ENCODE measurements at places on chromosomes 4 and X.
A peak's percentile ranks its signal among the peaks of the same experiment; 100 is the strongest.

DNA sequence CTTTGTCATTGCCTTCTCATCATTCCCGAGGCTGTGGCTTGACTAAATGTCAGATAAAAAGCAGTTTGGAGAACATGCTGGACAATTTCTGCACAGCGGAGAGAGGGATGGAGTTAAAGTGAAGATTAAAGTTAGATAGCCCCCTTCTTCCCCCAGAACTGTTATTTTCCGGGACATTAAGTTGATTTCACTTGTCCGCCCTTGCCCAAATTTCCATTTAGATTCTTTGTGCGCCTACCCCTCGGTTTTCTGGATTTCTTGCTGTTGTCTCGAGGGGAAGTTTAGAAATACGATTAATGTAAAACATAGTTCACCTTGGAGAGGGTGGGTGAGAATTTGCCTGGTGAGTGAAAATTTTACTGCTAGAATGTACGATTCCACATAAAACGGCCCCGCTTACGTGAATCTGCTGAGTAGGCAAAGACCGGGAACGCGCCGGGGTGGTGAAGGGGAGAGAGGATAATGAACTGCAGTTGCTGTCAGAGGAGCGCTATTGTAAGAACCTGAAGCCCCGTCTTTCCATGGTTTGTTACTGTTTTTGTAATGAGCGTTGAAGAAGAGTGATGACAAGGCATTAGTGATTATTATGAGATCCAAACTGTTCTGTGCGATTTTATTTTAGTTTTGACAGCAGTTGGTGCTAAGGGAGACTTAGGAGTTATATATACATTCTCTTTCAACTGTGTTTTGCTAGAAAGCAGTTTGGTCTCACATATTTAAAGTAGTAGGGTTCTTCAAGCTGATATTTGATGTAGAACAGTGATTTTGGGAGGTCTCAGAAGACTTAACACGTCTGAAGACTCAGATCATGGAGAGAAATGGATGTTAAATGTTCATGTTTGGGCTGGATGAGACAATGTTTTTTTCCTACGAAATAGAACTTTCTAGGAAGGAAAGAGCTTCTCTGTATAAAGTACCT is 73.0 kb downstream of the AFF1 start:
- DNase-seq: no peak

DNA sequence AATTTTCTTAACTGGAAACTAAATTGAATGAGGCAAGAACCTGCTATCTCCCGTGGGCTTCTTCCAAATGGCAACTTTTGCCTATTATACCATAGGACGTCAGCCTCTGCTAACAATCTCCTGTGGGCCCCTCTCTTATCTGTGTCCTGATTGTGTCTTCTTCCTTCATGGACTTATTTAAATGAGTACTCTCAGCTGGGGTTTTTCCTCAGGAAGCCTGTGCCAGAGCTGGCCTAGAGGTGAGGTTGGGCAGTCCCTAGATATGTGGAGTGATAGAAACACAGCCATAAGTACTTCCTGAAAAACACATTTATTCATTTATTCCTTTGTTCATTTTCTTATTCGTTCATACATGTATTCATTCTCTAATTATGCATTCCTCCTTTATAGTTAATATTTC is 712.5 kb upstream of the SLIT2 start:
- DNase-seq: no peak

- DNase-seq: no peak
Measured at GRCh38 chrX:2699959-2700358, 8.9 kb downstream of the CD99 start.

- DNase-seq: no peak
Measured at GRCh38 chr4:17164666-17165065, 266.2 kb upstream of the LDB2 start.

DNA sequence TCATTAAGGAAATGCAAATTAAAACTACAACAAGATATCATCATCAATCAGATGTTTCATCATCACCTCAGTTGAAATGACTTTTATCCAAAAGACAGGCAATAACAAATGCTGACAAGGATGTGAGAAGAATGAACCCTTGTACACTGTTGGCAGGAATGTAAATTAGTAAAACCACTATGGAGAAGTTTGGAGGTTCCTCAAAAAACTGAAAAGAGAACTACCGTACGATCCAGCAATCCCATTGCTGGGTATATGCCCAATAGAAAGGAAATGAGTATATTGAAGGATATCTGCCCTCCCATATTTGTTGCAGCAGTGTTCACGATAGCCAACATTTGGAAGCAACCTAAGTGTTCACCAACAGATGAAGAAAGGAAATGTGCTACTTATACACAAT is 50.6 kb upstream of the STARD8 start:
- no peak for DNase-seq

- no peak for DNase-seq
Measured at GRCh38 chr4:36716874-36717273, 435.5 kb downstream of the DTHD1 start.

DNA sequence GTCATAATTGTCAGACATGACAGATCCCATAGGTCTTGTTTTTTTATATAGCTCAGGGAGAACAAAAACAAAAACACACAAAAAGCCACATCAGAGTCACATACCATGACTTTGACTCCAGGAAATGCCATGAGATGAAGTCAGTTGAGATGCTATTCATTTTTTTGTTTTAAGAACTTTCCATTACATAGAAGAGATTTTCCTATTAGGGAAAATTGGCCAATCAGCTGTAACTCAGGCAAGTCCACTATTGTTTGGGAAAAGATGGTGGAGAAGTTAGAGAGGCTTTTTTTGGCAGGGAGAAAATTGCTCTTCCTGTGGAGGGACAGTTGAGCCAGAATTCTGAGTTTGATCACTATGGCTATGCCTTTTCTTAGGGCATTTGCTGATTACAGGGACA is 72.6 kb downstream of the SMARCA5 start:
- peak; percentile 2 for DNase-seq

GRCh38 chr4:39883646-39884045 is 94.1 kb downstream of the PDS5A start:
- DNase-seq: no peak

GRCh38 chrX:39829965-39830364 is 267.8 kb downstream of the BCOR start:
- no peak for DNase-seq

GRCh38 chr4:82842593-82842992 is 44.0 kb upstream of the SCD5 start:
- no peak for DNase-seq

DNA sequence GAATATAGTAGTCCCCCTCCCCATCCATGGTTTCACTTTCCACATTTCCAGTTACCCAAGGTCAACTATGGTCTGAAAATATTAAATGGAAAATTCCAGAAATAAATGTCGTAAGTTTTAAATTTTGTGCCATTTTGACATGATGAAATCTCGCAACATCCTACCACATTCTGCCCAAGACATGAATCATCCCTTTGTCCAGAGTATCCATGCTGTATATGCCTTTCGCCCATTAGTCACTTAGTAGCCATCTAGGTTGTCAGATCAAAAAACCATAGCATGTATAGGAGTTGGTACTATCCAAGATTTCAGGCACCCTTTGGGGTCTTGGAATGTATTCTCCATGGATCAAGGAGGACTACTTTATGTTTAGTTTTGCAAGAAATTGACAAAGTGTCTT is 8.3 kb downstream of the PRRG1 start:
- no peak for DNase-seq

GRCh38 chr4:159682996-159683395 is 580.1 kb downstream of the RAPGEF2 start:
- DNase-seq: no peak

DNA sequence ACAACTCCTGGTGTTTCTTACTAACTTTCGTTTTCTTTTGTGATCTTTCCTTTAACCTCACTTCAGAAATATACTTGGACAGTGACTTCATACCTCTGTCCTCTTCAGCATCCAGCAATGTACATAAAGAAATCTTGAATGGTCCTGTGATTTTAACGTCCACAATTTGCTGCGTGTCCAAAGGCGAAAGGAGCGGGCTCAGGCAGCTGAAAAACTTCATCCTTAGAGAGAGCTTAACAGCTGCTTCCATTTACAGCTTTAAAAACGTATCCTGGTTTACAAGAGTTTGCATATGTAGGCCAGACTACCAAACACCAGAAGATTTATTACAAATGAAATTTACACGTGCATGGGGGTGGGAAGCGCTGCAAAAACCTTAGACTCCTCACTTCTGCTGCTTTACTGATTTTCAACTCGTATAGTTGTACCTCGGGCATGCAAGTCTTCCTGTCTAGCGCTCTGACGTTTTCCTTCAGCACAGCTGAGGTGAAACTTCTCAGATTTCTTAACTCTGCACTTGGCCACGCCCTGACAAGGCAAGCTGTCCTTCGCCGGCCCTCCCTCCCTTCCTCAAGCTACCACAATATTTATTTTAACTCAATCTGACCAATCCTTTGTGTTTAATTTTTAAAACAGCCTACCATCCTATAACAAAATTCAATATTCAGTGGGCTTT is 406.4 kb downstream of the FAM47A start:
- DNase-seq: no peak

DNA sequence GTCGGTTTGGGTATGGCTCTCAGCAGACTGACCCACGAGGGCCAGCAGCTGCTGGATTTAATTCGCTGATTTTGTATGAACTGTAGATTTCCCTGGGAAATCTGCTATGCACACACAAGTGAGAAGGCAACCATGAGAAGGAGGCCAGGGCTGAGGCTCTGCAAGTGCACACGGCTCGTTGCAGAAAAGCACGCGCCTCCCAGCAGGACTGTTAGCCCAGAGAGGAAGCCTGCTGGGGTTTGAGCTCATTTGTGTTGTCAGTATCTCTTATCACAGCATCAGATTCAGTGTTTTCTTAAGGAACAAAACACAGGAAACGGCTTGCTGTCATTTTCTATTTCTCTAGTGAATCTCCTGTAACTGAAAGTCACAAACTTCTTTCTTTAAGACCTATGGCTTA is 296.2 kb upstream of the FAT1 start:
- DNase-seq: no peak

- DNase-seq: no peak
Measured at GRCh38 chr4:7971881-7972500, 32.3 kb upstream of the AFAP1 start.

GRCh38 chr4:185317880-185318279 is 77.8 kb downstream of the LRP2BP start:
- no peak for DNase-seq

DNA sequence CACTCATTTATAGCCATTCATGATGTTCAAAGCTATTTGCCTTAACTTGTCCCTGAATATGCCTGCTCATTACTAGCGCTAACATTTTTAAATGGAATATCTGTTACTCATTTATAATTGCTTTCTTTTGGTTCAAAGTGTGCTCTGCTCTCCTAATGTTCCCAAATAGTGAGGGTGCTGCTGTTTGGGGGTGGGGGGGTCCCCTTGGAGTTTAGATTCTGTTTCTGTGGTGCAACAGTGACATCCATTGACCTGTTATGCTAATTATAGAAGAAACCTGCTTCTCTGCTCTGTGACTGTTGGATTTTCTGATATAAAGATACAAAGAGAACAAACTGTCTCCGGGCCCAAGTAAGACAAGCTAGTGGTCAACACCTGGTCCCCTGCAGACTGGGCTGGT is 222.4 kb downstream of the SHROOM3 start:
- DNase-seq: no peak

- no peak for DNase-seq
Measured at GRCh38 chr4:70946939-70947338, 44.8 kb downstream of the MOB1B start.

DNA sequence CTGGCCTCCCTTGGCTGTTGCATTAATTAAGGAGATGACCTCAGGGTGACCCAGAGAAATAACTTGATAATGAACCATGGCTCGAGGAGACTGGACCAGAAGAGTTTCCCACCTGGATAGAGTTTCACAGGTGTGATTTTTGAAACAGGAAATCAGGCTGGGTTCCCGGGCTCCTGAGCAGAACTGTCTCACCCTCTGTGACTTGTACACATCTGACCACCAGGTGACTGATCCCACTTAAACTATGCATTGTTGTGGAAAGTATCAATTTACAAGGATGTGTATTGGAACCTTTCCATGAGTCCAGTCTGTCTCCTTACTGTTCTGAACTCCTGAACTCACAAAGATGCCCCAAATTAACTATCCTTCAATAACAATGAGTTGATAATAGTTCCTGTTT is 220.3 kb downstream of the PTTG2 start:
- DNase-seq: no peak

- DNase-seq: no peak
Measured at GRCh38 chr4:94654714-94655113, 103.0 kb upstream of the BMPR1B start.

DNA sequence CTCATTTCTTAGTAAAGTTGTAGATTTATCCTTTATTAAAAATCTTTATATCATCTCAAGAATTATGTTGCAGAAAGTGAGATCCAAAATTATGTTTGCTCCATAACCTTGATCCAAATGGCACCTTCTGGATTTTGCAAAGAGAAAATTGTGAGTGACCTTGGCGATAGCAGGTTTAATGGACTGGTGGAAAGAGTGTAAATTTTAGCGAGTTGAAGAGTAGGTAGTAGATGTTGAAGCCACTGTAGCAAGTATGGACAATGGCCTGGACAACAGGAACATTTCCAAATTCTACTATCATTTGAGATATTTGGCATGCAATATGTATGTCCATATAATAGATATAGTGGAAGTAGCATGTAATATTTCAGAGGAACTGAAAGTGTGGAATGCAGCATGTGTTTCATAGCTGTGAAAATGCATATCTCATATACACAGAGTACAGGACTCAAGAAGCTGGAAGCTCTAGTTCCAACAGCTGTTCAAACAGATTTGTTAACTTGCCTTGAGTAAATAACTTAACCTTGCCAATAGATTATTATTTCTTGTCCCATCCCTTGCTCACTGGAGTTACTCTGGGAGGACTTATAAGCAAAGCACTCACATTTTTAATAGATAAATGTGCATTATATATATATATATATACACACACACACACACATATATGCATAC is 152.5 kb upstream of the TLL1 start:
- DNase-seq: no peak

GRCh38 chr4:39568805-39569204 is 41.6 kb upstream of the UGDH start:
- no peak for DNase-seq

DNA sequence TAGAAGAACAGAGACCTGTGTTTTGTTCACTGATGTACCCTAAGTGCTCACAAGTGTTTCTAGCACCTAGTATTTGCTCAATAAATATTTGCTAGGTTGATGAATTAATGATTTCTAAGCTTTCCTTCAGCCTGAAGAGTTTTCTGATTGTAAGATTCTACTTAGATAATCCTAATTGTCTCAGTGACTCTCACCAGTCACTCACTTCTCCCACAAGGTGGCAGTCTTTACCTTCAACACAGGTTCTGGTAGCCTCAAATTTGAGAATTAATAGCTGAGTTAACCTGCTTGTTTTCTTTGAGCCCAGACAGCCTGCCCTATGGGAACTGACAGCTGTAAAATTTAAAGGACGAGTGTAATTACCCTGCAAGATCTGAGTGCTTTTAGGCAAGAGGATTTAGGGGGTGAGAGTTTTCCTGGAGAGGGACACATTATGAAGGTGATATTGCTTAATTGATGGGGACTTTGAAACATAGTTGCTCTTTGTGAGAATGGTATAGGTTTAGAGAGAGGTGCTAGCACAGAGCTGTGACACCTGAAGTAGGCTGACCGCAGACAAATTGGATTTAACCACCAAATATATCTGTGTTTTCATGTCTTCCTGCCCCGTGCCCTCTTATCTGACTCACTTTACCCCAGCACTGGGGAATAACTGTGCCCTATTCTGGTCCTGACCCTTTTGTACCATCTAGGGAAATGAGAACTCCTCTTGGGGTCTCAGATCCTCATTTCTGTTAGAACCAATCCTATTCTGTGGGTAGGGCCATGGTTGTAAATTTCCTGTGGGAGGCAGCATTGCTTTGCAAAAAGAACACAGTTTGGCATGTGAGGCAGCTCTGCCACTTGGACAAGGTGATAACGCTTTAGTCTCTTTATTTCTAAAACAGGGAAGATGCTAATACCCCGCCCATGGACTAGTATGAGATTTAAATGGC is 27.7 kb downstream of the CD38 start:
- DNase-seq: peak; percentile 16

- DNase-seq: no peak
Measured at GRCh38 chr4:79820427-79820826, 252.6 kb downstream of the ANTXR2 start.

All from AG09319 (cell line).